ENCODE measurements at places on chromosomes 11 and 22. TPM values are rescaled to one million over a fixed set of nuclear protein-coding genes. Genes with fewer than 3 reads are reported as not detected.

DNA sequence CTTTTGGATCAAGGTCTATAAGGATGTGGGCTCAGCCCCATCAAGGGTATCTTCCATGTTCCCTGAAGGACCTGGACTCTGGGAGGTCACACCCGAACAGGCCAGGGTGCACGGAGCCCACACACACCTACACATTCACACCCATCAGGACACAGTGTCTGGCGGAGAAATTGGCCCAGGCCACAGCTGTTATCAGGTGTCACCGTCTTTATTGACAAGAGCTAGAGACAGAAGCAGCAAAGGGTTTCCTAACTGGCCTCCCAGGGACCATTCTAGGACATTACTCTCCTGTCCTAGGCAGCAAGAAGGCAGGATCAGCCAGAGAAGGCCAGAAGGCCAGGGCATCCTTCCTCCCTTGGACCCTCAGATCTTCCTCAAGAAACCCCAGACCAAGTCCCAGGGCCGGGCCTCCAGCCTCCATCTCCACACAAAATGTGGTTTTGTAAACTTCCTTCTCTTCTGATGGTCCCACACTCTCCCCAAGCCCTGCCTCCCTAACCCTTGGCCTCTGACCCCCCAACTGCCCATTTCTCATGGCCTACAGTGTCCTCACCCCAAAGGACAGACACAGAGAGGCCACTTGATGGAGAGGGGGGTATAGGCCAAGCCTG lies 8.1 kb downstream of the SSTR3 start:
- DNase-seq = no peak

TAGLN gene
- 3.6 TPM for total RNA-seq

GRCh38 chr11:114061681-114062049 lies 2.2 kb downstream of the ZBTB16 start:
- no peak for DNase-seq

- no peak for DNase-seq
These were observed 26.1 kb downstream of the DRG1 start for GRCh38 chr22:31425331-31426050.

NXPE4 gene
- total RNA-seq = not detected

GRCh38 chr22:44331881-44332714 lies 19.3 kb upstream of the SHISAL1 start:
- no peak for DNase-seq

SEPTIN3 gene
- total RNA-seq = not detected

- no peak for DNase-seq
These were observed 2216.6 kb upstream of the RAG2 start for GRCh38 chr11:38814670-38815069.

DNA sequence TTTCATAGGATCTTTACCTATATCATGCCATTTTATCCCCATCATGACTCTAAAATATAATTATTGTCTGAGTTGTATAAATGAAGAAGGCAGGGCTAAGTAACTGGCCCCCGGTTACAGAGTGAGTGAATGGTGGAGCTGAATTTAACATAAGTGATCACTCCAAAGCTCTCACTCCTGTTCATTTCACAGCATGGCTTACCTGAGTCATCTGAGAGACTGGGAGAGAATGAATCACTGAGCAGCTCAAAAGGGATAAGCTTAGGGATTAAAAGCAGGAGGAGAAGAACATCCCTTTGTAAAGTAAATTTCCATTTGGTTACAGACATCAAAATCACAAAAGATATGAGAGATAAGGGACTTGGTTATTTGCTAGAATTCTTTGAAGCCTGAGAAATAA lies 294.0 kb upstream of the CTSC start:
- no peak for DNase-seq

DNA sequence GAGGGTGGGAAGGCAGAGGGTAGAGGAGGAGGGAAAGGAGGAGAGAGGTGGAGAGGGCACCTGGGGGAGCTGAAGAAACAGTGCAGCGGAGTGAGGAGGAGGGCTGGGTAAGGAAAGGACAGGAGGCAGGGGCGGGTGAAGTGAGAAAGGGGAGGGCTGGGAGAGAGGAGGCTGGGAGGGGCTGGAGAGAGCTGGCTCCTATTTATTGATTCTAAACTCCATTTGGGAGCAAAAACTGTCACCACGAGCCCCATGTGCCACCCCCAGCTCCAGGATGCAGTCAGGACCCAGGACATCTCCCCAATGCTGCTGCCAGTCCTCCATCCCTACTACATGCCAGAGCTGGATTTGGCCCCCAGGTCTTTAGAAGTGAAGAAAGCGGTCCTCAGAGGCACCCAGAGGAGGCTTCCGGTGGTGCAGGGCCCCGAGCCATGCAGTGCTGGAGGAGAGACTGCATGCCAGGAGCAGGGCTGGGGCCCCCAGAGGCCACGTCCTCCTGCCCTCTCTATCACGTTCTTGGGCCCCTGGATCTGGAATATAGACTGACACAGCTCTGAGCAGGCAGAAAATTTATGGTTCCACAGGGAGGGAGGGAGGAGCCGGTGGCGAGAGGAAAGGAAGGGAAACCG lies 53.7 kb downstream of the SLC22A12 start:
- DNase-seq = no peak

SLC15A3 gene
- 0.45 TPM for total RNA-seq

- DNase-seq = no peak
These were observed 736.5 kb downstream of the DLG2 start for GRCh38 chr11:84890676-84891075.

DNA sequence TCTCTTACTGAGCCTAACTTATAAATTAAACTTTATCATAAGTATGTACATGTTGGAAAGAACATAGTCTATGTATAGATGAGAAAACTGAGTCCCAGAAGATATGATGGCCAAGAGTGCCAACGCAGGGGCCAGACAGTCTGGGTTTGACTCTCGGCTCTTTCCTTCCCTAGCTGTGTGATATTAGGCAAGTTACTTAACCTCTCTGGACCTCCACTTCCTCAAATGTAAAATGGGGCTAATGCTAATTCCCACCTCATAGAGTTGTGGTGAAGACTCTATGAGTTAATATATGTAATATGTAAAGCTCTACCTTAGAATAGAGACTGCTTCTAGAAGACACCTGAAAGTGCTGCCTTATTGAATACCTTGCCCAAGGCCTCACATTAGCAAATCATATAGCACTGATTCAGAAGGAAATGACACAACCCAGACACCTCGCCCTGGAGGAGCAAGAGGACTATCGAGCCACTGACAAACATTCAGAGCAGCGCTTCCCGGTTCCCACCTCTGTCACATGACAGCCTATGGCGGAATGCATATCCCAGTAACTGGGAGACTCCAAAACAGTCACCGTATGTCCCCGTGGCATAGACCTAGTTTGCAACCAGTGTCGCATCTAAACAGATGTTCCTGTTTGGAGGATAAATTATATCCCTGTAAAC lies 11.3 kb upstream of the CCDC86 start:
- DNase-seq = no peak

DNA sequence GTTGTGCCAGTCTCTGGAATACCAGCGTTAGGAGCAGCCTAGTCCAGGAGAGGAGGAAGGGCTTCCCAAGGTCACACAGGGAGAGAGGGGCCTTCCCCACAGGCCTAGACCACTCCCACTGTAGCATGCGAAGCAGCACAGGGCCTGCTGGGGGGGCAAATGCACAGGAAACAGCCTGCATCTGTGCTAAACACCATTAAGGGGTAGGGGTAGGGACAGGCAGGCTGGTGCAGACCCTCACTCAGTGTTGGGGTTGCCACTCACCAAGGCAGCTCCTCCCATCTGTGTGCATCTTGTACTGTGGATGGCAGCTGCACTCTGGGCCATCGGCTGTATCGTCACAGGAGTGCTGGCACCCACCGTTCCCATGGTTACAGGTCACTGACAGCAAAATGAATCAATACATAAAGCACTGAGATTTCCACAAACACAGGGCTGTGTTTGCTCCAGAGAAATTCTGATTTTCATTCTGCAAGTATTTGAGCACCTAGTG lies 24.9 kb downstream of the SCUBE2 start:
- no peak for DNase-seq

DNA sequence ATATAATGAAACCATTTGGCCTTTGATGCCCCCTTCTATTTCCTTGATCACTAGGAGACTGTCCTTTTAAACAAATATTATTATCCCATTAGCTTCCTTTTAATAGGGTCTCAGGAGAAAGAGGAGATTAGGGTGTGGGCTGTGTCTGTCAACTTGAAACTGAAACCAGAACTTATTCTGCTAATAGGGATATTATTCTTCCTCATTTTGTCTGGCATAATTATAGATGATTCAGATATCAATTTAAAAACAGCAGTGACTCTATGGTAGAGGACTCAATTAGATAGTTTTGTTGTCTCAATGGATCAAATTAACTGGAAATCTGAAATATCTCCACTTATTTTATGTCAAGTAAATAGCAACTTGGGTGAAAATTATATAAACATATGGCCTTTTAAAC lies 584.9 kb upstream of the CCDC90B start:
- DNase-seq = no peak

GRCh38 chr11:12245549-12246016 lies 131.8 kb upstream of the PARVA start:
- peak; percentile 68 for DNase-seq

DNA sequence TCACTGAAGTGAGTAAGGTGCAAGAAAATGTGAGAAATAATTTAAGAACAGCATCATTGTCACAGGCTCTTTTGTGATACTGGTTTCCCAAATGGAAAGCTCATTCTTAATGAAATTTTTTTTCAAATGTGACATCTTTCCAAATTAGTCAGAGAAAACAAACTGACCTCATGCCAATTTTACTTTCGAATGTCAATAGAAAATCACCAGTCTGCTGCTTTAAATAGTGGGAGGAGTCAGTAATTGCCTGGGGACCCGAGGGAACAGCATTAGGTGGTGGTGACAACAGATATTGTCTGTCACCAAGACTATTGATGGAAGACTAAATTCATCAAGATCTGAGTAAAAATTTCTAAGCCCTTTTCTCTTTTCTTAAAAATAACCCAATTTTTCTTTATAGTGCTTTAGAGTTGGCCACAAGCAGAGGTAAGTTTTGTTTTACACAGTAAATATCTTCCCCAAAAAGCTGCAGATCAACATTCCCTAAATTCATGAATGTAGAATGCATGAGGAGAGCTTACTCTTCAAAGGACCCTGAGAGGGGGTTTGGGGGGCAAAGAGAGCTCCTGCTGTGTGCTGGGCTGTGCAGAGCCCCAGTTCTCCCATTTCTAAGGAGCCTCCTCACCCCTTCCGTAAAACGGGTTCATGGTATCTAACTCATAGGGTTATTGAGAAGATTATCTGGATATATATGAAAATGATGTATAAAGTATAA lies 95.1 kb downstream of the PIWIL4 start:
- DNase-seq = no peak

PHOX2A gene
- not detected for total RNA-seq
